Renal cortical epithelial cell (primary cell): ENCODE measurements at places on chromosomes 1 and 21.

- DNase-seq = peak; percentile 89
These were observed 33.2 kb downstream of the TRAF5 start for GRCh38 chr1:211359876-211360275.

DNA sequence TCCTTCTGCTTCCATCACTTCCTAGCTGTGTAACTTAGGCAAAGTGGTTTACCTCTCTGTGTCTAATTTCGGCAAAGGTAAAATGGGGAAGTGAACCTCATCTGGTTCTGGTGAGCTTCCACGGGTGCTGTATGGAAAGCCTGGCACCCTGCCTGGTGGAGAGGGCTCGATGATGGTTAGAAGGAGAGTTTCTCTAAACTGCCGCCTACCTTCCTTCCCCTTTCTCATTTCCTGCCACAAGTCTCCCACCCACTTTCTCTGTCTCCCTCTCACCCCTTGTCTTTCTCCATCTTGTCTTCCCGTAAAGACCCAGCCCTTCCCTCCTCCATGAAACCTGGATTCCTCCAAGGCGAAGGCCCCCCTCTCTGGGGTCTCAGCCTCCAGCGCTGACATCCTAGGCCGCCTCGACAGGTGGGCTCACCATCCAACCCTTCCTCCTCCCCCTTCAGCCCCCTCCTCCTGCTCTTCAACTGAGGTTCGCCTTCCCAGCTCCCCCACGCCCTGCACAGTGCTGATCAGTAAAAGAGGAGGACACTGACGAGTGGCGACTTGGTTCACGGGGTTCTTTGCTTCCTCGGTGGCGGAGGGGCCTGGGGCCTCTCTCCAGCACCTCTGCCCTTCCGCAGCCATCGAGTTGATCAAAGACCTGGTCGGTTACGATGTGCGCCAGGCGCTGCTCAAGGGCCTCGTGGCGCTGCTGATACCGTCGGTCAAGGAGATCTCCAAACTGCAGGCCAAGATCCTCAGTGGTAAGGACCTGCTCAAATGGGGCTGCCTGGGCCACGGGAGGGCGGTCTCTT, 7.3 kb downstream of the RNU5D-1 start:
- no peak for DNase-seq

- peak; percentile 70 for DNase-seq
These were observed 23.9 kb downstream of the CD2 start for GRCh38 chr1:116777831-116778830.

DNA sequence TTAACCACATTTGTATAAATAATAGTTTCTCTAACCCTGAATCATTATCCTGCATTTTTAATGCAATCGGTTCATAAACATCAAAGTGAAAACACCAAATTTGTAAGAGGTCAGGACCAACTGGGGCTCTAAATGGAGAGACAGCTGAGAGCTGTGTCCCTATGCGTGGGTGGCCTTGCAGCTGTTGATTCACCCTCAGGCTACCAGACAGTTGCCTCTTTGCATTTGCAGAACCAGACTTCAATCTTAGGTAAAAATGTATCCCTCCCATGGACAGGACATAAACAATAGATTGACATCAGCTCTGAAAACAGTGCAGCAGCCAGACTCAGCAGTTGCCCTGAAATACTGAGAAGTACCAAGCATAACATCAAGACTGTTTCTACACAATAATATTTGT, 8.8 kb upstream of the TGFB2 start:
- DNase-seq = no peak

- DNase-seq = no peak
These were observed 75.6 kb downstream of the SYT6 start for GRCh38 chr1:114078116-114078515.

DNA sequence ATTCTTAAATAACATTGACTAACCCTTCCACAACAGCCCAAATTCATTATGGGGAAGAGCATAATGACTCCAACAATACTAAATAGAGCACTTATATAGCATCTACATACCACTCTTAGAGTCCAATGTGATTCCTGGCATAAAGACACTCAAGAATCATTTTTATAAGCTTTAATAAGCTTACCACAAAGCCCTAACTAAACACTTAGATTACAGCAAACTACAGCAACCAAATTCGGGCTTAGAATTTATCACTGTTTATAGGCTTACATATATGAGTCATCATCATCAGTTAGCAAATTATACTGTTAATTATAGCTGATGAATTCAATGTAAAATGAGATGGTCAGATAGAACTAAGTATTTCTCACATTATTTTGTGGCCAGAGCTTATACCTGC, 7.3 kb downstream of the SCYL3 start:
- DNase-seq = no peak
